ENCODE measurements at places on chromosomes 7 and 10.

DNA sequence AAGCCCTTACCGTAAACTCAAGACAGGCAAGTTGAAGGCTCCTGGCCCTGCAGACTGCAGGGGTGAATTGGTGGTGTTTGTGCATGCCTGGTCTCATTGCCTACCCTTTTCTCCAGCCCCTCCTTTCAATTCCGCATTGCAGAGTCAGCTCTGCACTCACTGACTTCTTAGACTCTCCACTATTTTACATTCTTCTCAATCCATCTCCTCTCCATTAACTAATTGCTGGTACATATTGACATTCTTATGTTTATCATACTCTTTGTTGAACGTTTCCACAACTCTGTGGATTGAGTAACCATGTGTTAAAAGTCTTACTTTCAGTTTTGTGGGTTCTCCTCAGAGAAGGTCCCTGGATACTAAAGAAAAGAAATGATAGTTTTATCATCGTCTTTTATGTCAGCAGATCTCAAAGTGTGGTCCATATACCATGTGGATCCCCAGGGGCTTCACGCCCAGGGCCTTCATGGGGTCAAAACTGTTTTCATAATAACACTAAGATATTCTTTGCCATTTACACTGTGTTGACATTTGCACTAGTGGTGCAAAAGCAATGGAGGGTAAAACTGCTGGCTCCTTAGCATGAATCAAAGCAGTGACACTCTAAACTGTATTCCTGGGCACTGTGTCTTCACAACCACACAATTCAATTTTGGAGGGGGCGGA, 135.4 kb upstream of the FZD1 start:
- DNase-seq = no peak

GRCh38 chr7:143280160-143280559, 4.6 kb upstream of the TMEM139 start:
- no peak for DNase-seq

GRCh38 chr7:28755255-28755654, 202.9 kb downstream of the TRIL start:
- DNase-seq = peak; percentile 81

DNA sequence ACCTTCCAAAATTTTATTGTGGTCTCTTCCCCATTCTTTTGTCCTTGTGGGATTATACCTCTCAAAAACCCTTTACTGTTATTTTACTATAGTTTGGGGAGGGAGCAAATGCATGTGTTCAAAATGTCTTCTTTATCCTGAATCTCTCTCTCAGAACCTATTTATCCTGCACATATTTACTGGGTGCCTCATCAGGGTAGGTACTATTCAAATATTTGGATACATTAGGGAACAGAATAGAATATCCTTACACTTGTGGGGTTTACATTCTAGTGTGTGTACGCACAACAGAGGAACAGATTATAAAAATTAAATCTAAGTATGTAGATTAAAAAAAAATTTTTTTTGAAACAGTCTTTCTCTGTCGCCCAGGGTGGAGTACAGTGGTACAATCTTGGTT, 48.6 kb downstream of the SCD start:
- DNase-seq = no peak

DNA sequence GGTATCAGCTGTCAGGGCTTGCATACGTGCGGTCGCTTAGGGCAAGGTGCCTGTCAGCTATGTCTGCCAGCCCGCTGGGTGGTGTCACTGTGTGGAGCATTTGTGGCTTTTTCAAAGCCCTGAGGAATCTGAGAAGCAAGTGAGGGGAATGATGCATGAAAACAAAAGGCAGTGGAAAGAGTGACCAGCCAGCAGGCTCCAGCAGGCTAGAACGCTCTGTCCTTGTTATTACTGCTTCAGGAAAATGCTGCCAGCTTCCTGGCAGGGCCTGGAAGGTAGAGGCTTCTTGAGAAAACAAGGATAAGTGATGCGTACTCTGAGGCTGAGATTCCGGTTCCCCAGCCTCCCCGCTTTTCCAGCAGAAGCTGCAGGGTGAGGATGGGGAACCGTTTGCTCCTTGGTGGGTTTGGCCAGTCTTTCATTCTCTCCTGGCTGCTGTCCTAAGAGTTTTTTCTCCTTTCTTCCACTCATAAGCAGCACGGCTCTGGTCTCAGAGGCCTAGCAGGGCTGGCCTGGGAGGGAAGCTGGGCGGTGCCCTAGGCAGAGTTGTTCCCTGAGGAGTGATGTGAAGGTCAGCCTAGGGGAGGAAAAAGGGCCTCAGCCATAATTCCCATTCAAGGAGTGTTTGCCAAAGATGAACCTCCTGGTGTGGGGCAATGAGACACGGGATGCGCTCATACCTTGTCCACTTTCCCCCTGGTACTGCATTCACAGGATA, 42.8 kb upstream of the MKLN1 start:
- DNase-seq = no peak

GRCh38 chr10:30870896-30871295, 160.8 kb downstream of the ZNF438 start:
- DNase-seq = no peak

GRCh38 chr7:112144284-112145059, 61.7 kb downstream of the DOCK4 start:
- no peak for DNase-seq

- no peak for DNase-seq
Observed at GRCh38 chr7:158044482-158044823, 543.2 kb downstream of the PTPRN2 start.

- peak; percentile 28 for DNase-seq
Observed at GRCh38 chr10:110566472-110567200, 859 bp upstream of the SMC3 start.

DNA sequence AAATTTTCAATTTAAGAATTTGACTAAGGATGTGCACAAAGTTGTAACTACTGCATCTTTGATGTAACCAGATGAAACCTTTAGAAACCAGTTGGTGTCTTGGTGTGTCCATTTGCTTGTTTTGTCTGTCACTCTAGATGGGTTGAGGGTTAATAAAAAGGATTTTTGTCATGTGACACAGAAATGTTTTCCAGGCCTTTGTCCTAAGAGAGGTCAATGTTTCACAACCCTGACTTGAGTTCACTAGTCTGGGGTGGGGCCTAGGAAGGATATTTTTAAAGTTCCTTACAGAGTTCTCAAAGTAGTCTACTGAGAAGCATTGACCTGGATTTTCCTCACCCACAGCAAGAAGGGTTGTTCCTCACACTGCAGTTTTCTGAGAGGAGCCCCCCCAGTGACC, 90.3 kb downstream of the HERPUD2 start:
- DNase-seq = no peak

DNA sequence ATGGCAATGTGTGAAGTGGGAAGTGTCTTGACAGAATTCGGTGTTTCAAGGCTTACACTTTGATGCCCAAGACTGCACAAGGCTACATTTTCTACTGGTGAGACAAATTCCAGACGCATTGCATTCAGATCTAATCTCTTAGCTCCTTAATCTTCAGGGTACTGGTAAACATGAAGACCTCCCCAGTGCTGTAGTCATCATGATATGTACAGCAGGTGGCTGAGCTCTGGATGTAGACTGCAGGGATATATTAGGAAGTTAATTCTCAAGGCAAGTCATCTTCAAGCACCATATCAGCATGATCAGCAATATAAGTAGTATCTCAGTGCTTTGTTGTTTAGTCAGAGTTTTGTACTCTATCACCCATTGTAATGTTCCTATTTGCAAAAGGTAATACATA, 61.8 kb downstream of the IKZF1 start:
- DNase-seq = no peak

DNA sequence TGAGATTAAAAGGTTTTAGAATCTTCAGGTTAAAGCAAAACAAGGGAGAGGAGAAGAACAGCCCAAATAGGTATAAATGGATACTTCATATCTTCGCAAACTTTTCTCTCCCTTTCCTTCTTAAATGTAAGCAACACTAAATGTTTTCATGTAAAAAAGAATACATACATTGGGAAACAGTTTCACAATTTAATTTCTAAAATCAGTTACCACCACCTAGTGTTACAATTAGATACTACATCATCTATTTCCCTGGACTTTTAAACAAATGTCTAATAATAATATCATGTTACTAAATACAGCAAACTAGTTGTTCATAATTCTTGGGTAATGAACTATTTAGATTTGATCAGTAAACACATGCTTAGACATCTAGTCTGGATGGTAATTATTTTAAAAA, 35.8 kb downstream of the MINDY3 start:
- peak; percentile 20 for DNase-seq

DNA sequence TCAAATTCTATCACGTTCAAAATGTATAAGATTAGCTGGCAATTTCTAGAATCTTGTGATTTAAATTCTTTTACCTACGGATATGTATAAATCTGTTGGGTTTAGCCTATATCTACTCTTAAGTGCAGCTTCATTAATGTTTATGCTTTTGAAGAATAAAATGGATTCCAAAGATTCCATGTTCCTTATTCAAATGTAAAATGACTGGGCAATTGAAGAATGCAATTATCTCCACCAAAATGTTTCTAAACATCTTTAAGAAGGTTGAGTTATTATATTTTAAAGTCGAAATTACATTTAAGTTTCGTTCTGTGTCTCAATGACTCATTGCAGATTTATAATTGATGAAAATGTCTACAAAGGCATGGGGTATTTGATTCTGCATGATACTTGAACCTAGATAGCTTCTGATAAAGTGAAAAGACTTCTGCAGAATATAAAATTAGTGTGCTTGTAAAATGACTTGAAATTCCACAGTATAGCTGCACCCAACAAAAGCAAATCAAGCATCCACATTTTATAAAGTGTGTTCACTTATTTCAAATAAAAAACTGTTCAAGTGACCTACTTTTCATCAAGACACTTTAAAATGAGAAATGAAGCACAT, 697.0 kb upstream of the PCDH15 start:
- DNase-seq = no peak

DNA sequence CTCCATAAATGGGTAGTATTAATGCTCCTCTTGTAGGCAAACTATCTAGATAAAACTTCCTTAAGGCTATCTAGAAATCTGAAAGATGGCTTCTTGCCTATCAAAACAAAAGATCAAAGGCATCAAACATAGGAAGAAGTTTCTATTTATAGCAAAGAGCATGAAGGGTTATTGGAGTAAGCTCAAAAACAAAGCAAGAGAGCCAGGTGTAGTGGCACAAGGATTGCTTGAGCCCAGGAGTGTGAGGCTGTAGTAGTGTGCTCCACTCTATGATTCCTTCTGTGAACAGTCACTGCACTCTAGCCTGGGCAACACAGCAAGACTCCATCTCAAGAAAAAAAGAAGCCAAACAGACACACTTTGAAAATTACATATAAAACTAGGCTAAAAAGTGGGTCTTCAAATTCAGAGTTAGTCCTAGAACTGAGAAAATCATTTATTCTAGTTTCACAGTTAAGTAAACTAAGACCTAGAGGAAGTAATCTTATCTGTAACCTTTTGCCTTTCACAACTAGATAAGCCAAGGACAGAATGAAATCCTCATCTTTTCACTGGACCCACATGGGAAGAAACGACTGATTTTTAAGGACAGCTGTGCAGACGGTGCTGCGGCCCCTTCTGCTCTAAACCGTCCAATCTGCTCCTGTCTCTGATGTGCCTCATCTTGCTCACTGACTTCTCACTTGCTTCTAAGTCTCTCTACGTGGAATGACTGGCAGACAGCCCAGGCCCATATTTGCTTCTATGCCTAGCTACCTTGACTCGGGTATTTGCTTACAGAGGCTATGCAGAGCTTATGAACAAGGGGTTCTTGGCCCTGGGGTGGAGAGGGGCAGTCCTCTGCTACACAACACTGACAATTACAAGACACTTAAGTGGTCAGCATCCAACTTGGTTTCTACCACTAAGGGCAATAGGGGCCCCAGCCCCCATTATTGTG, 50.0 kb downstream of the ESYT2 start:
- DNase-seq = no peak

GRCh38 chr7:107045195-107045960, 873 bp downstream of the PRKAR2B start:
- DNase-seq = no peak

DNA sequence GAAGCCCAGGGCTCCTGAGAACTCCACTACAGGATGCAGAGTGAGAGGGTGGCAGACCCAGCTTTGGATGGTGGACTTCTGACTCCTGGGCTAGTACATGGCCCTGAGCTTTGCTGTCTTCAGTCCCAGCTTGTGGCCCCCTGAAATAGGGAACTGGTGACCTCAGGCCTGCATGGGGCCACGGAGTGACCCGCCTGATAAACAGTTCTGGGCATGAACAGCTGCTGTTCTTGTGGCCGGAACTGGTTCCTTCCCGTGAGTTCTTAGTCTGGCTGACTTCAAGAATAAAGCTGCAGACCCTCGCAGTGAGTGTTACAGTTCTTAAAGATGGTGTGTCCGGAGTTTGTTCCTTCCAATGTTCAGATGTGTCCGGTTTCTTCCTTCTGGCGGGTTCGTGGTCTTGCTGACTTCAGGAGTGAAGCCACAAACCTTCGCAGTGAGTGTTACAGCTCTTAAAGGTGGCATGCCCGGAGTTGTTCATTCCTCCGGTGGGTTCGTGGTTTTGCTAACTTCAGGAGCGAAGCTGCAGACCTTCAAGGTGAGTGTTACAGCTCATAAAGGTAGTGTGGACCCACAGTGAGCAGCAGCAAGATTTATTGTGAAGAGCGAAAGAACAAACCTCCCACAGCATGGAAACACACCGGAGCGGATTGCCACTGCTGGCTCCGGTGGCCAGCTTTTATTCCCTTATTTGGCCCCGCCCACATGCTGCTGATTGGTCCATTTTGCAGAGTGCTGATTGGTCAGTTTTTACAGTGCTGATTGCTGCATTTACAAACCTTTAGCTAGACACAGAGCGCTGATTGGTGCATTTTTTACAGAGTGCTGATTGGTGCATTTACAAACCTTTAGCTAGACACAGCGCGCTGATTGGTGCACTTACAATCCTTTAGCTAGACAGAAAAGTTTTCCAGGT, 268.0 kb downstream of the ZEB1 start:
- DNase-seq = no peak

GRCh38 chr10:82668221-82668895, 793.4 kb downstream of the NRG3 start:
- DNase-seq = no peak

DNA sequence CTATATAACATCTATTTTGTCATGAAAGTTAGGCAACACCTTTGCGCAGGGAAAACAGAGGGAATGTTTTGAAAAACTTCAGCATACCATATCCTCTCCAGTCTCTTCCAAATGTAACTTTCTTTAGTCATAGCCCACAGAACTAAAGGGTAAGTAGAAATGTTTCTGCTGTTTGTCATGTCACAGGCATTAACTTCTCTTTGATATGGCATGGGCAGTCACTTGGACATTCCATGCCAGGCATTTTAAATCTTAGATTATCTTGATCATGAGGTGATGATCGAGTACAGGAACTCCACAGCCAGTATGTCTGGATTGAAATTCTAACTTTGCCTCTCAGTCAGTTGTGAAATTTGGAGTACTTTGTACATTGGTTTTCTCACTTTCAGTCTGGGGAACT, 27.5 kb upstream of the ETV1 start:
- no peak for DNase-seq

DNA sequence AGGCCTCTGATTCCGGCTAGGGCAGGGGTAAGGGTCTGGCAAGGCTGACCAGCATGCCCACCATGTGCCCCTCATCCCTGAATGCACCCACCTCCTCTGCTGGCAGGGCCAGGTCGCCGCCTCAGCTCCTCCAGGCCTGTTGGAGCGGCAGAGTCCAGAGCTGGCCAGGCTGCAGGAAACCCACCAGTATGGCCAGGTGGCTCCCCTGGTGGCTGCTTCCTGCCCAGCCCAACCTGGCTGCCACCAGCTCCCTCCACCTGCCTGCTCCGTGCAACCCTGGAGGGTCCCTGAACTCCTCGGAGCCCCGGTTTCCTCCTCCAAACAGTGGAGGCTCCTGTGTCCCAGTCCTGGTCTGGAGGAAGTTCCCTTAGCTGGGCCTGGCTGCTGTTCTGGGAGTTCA, 39.6 kb downstream of the MICALL2 start:
- no peak for DNase-seq

- peak; percentile 22 for DNase-seq
Observed at GRCh38 chr10:111098679-111099437, 22.0 kb downstream of the ADRA2A start.

- DNase-seq = peak; percentile 86
Observed at GRCh38 chr7:32043688-32044087, 26.5 kb downstream of the PDE1C start.

Data from EL (cell line).